Activated CD4-positive, CD25-positive, alpha-beta regulatory T cell treated with anti-CD3 and anti-CD28 coated beads, Interleukin-2, amount 50 U/mL, for 72 hours (primary cell): ENCODE measurements at places on chromosomes 5 and 9.

DNA sequence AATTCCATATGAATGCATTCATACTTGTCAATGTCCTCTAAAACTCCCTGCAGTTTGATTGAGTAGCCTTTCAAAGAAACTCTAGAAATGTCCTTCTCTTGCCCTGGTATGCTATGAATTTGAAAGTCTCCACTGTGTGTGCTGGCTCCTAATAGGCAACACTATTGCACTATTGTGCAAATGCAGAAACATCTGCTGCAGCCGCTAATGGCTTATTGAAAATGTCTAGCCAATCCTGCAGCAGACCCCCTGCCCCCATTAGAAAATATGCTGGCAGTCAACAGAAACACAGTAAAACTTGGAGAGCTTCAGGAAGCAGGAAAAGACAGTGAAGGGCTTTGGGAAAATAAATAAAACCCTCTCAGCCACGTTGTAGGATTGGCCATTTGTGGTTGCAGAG, 87.3 kb upstream of the GRAMD2B start:
- no peak for DNase-seq

- DNase-seq, result no peak
These were observed 8.4 kb downstream of the LHX2 start for GRCh38 chr9:124019771-124020519.

- DNase-seq, result no peak
These were observed 16.7 kb downstream of the GCNT1 start for GRCh38 chr9:76475686-76476085.

DNA sequence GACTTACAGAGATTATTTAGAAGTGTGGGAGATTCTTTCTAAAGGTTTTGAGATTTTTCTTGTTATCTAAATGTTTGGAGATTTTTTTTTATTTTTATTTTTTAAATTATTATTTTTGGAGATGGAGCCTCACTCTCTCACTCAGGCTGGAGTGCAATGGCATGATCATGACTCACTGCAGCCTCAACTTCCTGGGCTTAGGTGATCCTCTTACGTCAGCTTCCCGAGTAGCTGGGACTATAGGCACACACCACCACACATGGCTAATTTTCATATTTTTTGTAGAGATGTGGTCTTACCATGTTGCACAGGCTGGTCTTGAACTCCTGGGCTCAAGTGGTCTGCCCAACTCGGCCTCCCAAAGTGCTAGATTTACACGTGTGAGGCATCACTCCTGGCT, 694.5 kb downstream of the TLE1 start:
- no peak for DNase-seq

- no peak for DNase-seq
These were observed 12.8 kb upstream of the TEX48 start for GRCh38 chr9:114694719-114695269.

DNA sequence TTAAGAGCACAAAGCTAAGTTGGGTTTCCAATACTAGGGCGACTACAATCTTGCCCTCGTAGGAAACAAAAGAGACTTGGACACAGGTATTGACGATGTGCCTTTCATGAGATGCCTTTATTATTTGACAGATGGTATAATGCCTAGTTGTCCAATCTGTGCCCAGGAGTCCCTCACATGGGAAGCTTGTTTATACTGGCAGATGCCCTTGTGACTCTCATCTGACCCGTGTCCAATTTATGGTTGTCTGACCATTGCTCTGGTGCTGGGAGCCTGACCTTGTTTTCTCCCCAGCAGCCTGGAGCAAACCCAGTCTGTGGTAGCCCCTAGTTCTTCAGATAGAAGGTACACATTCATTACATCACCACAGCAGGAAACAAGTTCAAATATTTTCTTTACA, 511.7 kb downstream of the AGTPBP1 start:
- no peak for DNase-seq

DNA sequence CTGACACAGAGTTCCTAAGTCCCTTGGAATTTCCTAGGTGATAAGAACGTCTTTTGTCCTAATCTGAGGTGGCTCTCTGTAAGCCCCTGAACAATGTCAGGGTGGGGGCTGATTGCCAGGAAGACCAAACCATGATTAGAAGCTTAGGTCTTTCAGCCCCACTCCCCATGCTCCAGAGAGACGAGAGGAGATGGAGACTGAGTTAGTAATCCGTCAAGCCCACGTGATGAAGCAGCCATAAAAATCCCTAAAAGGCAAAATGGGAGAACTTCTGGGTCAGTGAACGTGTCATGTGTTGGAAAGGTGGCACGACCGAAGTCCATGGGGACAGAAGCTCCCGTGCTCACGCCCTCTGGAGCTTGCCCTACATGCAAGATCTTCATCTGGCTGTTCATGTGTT, 85.6 kb downstream of the RAD23B start:
- no peak for DNase-seq

GRCh38 chr5:100877274-100877673, 25.8 kb downstream of the ST8SIA4 start:
- DNase-seq, result no peak

- no peak for DNase-seq
These were observed 51.4 kb downstream of the CFAP77 start for GRCh38 chr9:132461281-132461896.

- DNase-seq, result no peak
These were observed 52.3 kb downstream of the SLC46A2 start for GRCh38 chr9:112838342-112838741.

GRCh38 chr5:61352612-61353156, 20.6 kb downstream of the ZSWIM6 start:
- DNase-seq, result no peak

GRCh38 chr9:120507936-120508510, 71.9 kb downstream of the CDK5RAP2 start:
- DNase-seq, result no peak

- DNase-seq, result no peak
These were observed 551.8 kb upstream of the TYRP1 start for GRCh38 chr9:12141422-12141821.

GRCh38 chr9:84357275-84357674, 16.7 kb upstream of the SLC28A3 start:
- DNase-seq, result no peak

DNA sequence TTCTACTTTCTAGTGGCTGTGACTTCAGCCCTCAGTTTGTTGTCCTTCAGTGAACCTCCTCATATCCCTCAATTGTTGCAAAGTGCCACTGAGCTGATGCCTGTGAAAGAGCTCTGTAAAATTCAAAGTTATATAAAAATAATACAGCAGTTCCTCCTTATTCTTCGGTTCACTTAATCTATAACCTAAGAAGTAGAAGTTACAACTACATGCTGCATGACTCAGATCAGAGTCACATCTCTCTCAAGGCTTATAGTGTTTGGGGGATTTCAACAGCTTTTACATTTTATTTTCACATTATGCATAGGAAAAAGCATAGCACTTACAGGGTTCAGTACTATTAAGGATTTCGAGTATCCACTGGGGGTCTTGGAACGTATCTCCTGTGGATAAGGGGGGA, 25.1 kb upstream of the GCNT1 start:
- no peak for DNase-seq

DNA sequence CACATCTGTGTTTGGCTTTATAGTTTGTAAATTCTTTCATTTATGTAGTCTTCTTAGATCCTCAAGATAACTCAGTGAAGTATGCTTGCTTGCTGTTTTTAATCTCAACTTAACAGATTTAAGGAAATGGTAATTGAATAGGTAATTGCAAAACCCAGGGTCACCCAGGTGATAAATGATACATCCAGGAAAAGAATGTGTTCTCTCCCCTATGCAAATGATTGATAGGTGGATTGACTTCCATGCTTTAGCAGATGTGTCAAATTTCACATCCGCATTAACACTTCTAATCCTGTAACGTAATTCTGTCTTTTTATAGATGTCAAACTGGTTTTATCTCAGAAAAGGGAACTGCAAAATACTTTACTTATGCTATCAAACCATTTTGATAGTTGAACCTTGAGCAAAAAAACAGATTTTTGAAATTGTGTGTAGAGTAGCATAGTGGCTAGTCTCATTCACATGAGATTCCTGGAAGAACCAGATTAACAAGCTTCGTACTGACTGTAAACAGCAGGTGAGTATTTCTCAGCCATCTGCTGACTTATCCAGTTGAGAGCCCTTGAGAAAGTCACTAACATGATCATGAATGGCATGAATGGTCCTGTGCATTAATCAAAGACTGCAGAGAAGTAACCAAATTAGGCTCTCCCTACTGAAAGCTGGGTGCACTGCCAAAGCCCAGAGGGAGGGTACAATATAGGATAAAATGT, 86.7 kb upstream of the PAM start:
- DNase-seq, result no peak
